T follicular helper cell (primary cell): ENCODE measurements at places on chromosomes 13 and 19.

DNA sequence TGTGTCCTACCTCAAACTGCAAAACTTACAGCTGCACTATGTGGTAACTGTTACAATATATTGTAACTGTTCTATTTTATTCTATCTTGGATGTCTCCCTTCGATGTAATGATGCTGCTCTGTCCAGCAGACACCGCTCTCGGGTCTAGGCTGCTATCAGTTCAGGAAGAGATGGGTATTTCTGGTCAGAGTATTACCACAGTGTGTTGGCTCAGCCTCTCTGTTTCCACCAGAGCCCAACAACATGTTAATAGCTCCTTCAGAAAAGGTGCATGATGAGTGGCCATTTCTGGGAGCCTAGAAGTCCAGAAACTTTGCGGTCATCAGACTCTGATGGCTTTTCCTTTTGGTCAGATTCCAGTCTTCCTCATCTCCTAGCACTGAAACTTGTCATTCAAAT is 35.9 kb upstream of the IGFL1 start:
- no peak for DNase-seq

DNA sequence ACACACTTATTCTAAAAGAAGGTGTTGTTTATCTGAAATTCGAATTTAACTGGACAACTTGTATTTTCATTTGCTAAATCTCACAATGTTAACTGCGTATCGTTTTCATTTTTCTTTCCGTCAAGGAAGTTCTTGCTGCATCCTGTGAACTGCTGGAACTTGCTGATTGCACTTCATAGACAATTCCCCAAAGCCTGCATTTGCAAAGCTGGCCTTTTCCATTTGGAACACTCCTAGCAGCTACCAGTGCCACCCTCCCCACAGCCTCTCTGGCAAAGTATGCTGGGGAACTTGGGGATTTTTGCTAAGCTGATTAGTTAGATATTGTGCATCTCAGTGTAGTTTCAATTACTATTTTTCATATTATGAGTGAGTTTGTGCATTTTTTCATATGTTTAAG is 20.4 kb upstream of the ARGLU1 start:
- DNase-seq, result no peak

DNA sequence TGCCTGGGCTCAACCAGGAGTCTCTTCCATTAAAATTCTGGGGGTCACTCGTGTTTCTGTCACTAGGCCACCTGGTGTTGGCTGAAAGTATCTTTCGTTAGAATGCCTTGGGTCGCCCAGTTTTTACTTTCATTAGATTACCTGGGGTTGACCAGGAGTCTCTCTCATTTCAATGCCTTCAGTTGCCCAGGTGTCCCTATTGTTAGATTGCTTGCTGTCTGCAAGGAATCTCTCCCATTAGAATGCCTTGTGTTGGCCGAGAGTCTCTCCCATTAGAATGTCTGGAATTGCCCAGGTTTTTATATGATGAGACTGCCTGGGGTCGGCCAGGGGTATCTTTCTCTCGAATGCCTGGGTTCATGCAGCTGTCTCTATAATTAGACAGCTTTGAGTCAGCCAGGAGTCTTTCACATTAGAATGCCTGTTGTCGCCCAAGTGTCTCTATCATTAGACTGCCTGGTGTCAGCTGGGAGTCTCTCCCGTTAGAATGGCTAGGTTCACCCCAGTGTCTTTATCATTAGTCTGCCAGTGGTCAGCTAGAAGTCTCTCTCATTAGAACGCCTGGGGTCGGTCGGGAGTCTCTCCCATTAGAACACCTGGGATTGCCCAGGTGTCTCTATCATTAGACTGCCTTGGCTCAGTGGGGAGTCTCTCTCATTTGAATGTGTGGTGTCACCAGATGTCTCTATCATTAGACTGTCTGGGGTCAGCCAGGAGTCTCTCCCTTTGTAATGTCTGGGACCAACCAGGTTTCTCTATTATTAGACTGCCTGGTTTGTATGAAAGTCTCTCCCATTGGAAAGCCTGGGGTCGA is 1446.8 kb downstream of the UQCRFS1 start:
- DNase-seq, result no peak

- DNase-seq, result no peak
These were observed 423.5 kb upstream of the ATXN8OS start for GRCh38 chr13:69683921-69684686.

DNA sequence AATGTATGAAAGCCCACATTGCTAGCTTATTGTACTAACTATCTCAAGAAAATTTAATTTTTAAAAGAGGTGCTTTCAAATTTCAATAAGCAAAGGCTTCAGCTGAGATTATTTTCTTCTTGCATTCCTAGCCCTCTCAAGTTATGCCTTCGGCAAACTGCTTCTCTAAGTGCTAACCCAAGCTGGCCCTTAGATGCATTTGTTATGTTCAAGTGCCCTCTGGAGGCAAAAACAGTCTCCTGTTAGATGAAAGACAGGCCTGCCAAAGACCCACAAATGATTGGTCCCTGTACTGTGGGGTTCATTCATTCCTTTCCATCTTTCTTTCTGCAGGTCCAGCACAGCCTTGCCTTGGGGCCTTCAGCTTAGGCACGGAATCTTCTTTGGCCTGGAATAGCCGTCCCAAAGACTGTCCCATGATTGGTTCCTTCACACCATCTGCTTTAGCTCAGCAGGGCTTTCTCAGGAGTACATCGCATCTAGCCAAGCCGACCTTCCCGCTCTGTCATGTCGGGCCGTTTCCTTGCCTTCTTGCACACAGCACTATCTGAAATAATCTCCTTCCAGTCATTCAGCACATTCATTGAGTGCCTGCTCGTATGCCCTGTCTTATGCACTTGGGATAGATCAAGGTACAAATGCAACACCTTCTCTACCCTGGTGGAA is 26.4 kb upstream of the TPTE2 start:
- no peak for DNase-seq

DNA sequence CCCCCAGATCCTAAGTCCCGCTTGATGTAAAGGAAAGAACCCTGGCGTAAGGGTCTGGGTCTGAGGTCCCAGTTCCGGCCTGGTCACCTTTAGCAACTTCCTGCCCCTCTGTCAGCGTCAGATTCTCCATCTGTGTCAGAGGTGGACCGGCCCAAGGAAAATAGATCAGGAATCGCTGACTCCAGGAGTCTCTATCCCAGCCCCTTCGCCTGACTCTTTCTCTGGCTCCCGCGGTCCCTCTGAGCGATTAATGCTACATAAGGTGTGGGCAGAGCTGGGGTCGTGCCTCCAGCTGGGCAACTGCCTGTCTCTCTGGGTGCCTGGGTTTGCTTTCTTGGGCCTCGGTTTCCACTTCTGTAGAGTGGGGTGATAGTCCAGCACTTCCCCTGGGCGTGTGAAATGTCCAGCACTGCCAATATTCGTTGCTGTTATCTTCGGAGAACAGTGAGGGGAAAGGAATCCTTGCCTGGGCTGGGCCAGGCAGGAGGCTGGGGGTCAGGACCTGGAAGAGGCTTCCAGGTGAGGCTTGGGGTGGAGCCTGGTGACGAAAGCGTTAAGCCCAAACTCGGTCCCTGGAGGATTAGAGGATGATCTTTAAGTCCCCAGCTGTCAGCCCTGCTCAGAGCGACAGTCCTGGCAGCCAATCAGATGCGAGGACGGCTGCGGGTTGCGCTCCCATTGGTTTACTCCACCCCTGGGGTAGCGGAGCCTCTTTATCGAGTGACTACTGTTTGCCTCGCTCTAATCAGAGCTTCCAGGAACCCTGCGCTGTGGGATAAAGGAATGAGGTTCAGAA is 767 bp downstream of the ABCA7 start:
- DNase-seq, result peak; percentile 89

DNA sequence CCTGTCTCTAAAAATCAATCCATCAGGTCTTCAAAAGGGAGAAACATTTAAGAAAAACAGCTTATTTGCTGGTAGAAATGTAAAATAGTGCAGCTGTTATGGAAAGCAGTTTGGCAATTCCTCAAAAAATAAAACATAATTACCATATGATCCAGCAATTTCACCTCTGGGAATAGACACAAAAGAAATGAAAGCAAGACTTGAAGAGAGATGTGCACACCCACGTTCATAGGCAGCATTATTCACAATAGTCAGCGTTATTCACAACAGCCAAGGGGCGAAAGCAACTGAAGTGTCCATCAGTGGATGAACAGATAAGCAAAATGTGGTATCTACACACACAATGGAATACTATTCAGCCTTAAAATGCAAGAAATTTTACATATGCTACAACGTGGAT is 45.1 kb upstream of the DOCK9 start:
- DNase-seq, result no peak
